Placental pericyte (primary cell): ENCODE measurements at places on chromosomes 4 and X. TPM values are rescaled to one million over a fixed set of nuclear protein-coding genes. Genes with fewer than 3 reads are reported as not detected.

Gene MAGED4
- total RNA-seq, result 18.5 and 32.8 TPM in 2 replicates

Gene GNL3L
- 40.7 and 64.6 TPM in 2 replicates for total RNA-seq

Gene SLC26A1
- total RNA-seq, result 0.14 and 0.22 TPM in 2 replicates

Gene SLITRK4
- 0.22 and 7.0 TPM in 2 replicates for total RNA-seq

Gene NPNT
- total RNA-seq, result not detected in 2 replicates

Gene GATA1
- total RNA-seq, result not detected in 2 replicates

Gene HELT
- total RNA-seq, result not detected in 2 replicates

Gene RNF150
- 0.22 and 1.1 TPM in 2 replicates for total RNA-seq

Gene MAGEC1
- total RNA-seq, result not detected in 2 replicates

Gene CPZ
- total RNA-seq, result 1.6 and 50.3 TPM in 2 replicates

Gene ATP8A1
- total RNA-seq, result under 0.01 and 2.4 TPM in 2 replicates

Gene NR3C2
- 2.6 and 3.3 TPM in 2 replicates for total RNA-seq

Gene AFF2
- 0.66 and 0.72 TPM in 2 replicates for total RNA-seq

Gene GC
- not detected in 2 replicates for total RNA-seq

Gene RBM47
- total RNA-seq, result 2.3 and 9.8 TPM in 2 replicates

Gene WDR44
- total RNA-seq, result 21.7 and 29.1 TPM in 2 replicates
